SK-N-SH treated with all-trans-retinoic acid at 6 μM for 48 hours (cell line): ENCODE measurements at places on chromosomes 5 and 9.

DNA sequence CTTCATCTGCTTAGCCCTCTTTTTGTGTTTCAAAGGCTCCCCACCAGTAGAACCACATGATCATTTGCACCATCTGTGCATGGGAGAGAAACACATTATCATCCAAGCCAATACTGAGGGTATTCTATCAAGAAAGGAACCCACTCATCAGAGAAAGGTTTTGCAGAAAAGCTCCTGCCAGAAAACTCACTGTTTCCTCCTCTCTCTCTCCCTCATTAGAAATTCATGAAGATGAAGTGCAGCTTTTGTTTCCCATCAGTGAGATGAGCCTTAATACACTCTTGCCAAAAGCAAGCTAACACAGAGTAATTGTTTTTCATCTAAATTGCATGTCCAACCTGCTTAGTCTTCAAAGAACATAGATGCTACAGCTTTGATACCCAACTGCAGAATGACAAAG, 142.4 kb upstream of the GRAMD2B start:
- no peak for ATAC-seq

GRCh38 chr5:66992547-66992946, 204.1 kb downstream of the CD180 start:
- ATAC-seq = no peak

DNA sequence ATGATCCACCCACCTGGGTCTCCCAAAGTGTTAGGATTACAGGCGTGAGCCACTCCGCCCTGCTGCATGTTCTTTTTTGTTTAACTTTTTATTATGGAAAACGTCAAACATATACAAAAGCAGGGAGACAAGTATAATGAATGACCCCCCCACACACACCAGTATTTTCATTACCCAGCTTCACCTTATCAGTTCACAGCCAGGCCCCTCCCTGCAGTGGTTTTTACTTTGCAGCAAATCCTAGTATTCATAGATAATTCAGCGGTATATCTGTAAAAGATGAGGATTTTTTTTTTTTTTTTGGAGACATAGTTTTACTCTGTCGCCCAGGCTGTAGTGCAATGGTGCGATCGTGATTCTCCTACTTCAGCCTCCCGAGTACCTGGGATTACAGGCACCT, 2.3 kb downstream of the POMT1 start:
- no peak for ATAC-seq

GRCh38 chr5:66198837-66199236, 54.7 kb downstream of the SREK1 start:
- no peak for ATAC-seq

GRCh38 chr5:151058301-151058700, 22.5 kb downstream of the TNIP1 start:
- ATAC-seq = no peak

- peak; percentile 31; the same call in 1 of the 3 replicates for ATAC-seq
These were observed 132.0 kb upstream of the C6 start for GRCh38 chr5:41345295-41345694.

DNA sequence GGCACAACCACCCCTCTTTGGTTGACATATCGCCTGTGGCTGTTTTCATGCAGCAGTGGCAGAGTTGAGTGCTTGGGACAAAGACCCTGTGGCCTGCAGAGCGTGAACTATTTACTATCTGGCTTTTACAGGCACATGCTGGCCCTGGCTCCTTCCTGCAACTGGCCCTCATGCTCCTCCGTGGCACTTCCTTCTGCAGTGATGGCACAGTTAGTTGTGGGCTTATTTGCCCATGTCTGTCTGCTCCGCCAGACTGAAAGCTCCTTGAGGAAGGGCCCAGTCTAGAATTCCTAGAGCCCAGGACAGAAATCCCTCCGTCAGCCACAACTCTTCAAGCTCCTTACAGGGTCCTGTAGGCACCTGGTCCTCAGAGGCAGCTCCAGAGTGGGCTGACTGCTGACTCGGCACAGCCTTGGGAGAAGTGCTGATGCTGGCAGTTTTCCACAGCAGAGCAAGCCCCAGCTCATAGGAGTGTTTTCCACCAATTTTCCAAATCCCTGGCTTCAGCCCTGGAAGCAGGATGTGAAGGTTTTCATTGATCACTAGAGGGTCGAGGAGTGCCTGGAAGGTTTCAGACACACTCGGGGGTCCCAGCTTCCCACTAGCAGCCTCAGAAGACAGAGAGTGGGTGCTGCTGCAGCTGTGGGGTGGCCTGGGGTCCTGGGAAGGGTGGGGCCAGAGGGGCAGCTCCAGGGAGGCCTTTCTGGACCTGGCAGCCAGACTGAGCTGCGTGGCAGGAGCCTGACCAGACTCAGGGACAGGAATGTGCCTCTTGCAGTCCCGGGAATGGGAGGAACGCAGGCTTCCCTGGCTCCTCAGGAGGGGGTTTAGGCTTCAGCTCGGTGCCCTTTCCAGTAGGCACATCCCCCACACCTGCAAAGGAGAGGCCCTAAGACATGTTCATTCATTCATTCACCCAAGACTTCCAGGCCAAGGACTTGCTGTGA, 56.5 kb upstream of the ANGPTL2 start:
- ATAC-seq = no peak

- ATAC-seq = no peak
These were observed 12.2 kb downstream of the CCNI2 start for GRCh38 chr5:132759114-132760048.

GRCh38 chr9:133794016-133794760, 56.0 kb upstream of the SARDH start:
- no peak for ATAC-seq
